RCC 7860 (cell line): ENCODE measurements at places on chromosomes 6 and 20.
A peak's percentile ranks its signal among the peaks of the same experiment; 100 is the strongest.

GRCh38 chr20:36364506-36364905 is 58.4 kb downstream of the DLGAP4 start:
- no peak for DNase-seq

DNA sequence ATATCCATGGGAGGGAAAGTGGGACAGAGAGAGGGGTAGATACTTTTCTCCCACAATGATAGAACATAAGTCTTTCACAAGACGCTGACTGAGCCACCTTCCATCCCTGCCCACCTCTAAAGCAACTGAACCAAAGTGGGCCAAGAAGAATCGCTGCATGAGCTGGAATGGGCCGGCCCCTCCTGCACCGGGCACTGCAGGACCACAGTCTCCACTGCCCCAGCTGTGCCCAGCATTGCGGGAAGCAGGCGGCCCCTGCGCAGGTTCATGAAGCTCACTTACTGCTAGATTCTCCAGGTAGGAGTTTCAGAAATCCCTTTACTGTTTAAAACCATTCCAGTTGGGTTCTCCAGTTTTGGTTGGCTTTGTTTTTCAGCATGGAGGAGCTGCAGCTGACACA is 32.0 kb upstream of the CST7 start:
- DNase-seq = no peak

- no peak for DNase-seq
Observed at GRCh38 chr6:98836025-98836961, 1.9 kb downstream of the POU3F2 start.

- no peak for DNase-seq
Observed at GRCh38 chr6:108132863-108133262, 33.0 kb upstream of the NR2E1 start.

DNA sequence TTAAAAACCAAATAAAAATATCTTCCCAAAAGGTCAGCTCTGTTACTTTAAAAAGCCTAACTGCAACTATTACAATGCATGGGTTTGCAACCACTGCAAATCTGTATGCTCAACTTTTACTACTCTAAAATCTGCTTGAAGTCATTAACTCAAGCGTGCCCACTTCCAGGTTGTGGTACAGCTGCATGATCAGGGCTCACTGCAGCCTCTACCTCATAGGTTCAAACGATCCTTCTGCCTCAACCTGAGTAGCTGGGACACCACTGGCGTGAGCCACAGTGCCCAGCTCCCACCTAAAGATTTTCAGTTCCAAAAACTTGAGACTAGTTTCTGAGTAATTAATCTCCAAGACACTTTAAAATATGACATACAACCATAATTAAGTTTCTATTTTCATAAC is 8.2 kb downstream of the DIDO1 start:
- DNase-seq = no peak

DNA sequence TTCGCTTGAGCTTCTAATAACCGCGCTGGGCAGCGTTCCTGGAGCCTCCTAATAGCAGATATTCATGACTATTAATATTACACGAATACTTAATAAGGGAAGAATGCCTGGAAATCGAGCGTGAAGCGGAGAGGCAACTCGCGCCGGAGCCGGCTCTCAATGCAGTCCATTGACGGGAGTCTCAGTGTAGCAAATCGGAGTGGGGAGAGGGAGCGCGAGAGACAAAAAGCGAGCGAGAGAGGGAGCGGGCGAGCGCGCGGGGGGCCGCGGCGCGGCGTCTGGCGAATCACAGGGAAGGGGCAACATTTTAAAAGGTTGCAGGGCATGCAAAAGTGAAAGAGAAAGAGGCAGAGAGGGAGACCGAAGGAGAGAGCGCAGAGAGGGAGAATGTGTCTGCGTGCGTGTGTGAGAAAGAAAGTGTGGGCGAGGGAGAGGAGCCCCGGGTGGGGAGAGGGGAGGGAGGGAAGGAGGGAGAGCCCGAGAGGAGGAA is 2.9 kb downstream of the TFAP2A start:
- no peak for DNase-seq

DNA sequence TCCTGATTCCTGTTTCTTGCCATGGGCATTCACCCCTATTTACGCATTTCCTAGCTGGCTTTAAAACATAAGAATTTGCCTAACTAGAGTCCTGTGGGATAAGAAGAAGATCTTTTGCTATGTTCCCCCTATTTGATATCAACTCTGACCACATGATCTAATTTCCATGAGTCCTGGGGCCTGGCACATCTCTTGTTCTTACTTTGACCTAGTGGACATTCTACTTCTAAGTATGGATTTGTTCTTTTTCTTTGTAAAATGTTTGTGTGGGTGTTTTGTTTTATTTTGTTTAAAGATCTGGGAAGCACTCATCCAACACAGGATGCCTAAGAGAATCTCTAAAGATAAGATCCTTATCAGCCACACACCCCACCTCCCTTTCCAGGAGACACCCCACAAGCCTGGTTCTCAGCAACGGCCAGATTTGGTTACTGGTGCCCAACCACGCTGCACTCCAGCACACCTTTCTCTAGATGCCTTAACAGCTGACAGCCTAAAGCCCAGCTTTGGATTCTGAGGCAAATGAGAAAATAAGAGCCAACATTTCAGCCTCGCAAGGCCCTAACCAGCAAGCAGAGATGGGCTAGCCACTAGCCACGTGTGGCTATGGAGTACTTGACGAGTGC is 74.7 kb downstream of the SLC23A2 start:
- no peak for DNase-seq

DNA sequence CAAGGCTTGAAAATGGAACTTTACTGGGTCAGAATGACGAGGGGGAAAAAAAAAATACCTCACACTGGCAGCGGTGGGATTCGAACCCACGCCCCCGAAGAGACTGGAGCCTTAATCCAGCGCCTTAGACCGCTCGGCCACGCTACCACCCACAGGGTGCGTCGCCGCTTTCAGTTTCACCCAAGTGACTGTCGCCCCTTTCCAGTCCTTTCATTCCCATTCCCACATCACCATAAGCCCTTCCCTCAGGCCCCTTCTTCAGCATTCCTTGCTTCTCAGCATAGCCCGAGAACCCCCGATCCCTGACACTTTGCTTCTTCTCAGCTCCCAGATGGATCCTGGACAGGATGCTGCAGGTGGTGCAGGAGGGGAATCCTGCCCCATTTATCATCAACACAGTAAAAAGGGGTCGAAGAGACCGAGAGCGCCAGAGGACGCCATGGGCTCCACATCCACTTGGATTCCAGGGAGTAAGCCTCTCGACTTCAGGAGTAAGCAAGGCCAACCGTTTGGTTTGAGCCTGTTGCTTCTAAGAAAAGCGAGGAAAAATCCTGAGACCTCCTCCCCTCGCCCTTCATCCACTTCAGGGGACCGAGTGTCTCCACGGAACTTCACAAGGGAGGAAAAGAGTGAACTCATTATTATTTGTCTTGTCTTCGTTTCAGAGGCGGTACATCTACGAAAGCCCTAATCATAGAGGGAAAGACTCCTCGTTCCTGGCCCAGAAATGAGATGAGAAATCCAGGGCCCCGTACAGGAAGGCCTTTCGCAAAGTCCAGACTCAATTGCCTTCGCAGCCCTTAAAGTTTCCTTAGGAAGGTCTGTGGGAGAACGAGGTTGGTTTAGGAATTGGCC is 20.0 kb upstream of the TRIM27 start:
- peak; percentile 70 for DNase-seq

DNA sequence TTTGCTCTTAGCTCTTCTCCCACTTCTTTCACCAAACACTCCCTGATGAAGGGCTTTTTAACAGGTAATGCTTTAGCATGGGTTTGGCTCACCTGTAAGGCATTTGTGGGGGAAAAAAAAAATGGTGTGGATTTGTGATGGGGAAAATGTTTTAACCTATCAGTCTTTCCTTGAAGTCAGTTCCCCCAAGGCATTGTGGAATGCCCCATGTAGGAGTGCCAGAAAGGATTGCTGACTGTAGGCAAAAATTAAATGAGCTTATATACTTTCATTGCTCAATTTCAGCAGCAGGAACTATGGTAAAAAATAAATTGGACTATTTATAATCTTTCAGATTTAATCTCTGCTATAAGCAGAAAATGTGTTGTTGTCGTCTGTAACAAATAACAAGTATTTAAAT is 10.6 kb upstream of the SASH1 start:
- no peak for DNase-seq

DNA sequence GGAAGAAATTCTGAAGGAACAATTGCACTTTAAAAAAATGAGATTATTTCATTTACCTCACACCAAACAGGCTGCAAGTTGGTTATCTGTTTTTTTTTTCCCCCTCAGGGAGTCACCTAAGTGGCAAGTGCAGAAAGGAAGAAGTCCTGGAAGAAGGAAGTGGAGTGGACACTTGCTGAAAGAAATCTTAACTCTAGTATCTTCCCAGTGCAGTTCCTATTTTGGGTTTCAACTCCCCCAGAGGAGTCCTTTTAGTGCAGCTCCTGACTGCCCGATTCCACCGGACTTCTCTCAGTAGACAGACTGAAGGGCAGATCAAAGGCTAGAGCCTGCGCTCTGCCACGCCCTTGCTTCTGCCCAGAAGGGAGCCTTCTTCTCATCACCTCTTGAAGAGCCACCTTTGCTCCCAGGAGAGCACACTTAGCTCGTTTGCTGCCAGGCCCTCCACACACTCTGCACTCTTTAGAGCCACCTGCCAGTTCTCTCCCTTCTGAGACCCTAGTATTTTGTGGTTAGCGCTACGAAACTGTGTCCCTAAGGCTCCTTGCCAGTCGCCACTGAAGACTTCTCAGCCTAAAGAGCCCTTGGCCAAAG is 4.9 kb downstream of the MTCL3 start:
- no peak for DNase-seq

DNA sequence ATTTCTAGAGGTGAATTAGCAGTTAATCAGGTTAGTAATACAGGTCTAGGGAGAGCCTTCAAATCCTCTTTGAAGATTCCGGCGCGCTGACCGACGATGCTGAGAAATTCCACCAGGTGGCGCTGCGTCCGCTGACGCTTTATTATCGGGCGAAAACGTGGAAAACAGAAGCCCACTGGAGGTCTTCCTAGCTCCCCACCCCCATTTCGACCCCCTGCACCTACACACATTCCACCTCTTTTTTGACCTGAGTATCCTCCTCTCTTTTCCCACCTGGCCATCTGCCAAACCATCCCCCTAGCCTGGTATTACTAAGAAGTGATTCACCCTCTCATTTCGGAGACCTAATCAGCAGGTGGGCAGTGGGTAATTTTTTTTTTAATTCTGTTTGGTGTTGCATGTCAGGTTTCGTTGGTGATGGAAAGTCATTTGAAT is 65.4 kb upstream of the RIN2 start:
- DNase-seq = peak; percentile 43

DNA sequence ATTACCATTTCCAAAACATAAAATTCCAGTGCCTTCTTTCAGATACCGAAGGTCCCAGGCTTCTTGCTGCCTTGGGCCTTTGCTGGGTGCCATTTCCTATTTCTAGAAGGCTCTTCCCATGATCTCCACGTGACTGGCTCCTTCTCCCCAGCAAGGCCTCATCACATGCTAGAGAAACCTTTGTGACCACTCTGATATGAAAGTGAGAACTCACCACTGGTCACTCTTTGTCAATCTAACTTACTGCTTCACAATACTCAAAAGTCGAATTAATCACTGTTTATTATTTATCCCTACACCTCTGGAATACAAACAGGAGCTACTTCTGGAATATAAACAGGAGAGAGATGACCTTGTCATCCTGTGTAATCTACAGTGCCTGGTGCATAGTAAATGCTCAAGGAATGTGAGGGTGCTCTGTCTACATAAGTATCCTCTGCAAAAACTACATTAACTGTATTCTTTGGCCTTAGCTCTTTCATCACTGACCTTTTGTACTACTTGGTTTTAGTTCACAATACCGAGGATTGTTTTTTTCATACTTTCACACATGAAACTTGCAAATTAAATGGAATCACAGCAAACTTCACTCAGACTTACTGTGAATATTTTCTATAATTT is 1.6 kb downstream of the STX7 start:
- no peak for DNase-seq

DNA sequence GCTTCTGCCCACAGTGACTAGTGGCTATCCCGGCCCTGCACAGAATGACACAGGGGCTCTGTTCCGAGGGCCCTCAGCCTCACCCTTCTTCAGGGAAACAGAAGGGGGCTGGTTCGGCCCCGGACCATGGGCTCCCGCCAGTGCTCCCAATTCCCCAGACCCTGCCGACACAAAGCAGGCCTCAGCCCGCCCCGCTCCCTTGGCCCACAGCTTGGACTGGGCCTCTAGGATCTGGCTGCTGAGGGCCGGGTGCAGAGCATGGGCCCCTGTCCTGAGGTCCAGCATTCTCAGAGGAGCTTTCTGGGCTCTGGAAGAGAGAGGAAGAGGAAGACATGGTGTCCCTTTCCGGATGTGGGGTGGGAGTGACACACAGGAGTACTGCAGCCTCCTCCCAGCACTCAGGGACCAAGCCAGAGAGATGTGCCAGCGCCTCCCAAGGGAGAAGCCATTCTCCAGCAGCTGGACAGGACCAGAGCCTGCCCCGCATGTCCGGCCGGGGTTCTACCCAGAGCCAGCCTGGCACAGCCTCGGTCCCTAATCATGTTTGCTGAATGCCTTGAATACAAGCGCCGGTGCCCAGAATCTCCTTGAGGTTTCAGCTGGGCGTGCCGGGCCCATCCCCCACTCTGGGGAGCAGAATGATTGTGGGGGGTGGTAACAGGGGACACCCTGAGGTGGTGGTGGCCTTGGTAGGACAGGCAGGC is 23.9 kb downstream of the C20orf203 start:
- DNase-seq = no peak

DNA sequence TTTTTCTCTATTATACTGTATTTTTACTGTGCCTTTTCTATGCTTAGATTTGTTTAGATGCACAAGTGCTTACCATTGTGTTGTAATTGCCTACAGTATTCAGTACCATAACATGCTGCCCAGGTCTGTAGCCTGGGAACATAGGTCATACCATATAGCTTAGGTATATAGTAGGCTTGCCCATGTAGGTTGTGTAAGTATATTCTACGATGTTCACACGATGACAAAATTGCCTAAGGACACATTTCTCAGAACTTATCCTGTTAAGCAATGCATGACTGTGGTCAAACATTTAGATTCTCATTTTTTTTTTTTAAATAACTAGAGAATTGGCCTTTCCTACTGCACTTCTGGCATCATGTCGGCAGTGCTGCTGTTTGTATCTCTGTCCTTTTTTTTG is 253.7 kb upstream of the SUPT3H start:
- DNase-seq = no peak

DNA sequence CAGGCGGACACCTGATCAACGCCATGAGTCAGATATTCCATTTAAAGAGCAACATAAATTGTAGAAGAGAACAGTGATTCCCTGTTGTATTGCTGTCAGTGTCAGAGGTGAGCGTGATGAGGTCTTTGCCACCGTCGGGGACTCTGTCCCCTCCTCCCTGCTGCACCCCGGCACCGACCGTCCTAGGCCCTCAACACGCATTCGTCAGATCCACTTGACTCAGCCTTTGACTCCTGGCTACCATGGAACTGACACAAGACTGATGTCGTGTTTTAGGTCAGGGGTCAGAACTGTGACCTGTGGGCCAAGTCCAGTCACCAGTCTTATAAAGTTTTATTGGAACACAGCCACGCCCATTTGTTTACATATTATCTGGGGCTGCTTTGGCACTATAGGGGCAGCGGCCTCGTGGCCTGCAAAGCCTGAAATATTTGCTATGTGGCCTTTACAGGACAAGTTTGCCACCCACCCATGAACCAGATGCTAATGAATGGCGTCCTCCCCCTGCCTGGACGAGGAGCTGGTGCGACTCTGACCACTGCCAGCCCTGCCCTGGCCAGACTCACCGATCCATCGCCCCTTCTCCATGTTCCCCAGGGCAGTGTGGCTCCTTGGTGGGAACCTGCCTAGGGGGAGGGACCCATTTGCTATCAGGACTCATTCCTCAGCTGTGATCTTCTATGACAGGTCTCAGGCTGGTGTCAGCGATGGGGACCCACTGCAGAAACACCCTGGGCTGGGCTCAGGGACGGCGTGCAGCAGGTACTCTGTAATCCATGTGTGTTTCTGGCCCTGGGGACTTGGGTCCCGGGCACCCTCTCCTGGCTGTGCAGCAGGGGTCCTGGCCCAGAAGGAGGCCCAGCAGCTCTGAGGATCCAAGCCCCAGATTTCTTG is 37.5 kb upstream of the PHACTR3 start:
- no peak for DNase-seq
